GM04503 (cell line): ENCODE measurements at places on chromosomes 4 and X.

GRCh38 chrX:37455381-37455780 is 106.2 kb downstream of the PRRG1 start:
- DNase-seq, result no peak

DNA sequence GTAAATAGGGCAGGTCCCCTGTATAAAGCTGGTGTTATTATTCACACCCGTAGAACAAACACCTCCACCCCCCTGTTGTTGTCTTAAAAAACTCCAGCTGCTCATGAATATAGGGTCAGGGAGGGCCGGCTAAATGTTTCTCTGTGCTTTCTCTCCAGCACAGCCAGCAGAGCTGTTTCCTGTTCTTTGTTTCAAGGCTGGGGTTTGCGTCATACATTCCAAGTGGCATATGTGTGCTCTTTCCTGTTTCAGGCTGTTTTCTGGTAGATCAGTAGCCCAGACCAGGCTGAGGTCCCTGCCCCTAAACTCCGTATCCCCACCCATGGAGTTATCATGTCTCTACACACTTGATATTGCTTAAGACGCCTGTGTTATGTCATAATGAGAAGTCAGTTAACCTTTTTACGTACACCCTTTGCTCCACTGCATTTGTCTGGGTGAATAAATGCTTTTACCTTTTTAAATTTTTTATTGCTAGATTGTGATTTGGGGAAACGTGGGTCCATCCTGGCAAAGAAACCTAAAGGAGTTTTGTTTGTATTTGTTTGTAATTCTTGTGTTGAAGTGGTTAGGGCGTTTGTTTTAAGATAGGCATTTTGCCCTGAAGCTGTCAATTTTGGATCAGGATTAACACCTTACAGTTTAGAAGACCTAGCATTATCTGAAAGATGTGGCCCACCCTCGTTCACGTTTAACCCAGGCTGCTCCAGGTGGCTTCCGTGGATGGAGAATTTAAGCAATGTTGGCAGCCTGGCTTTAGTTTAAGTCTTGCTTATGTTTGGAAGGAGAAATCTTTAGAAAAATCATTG is 3.3 kb downstream of the KLF3 start:
- peak; percentile 93 for DNase-seq

DNA sequence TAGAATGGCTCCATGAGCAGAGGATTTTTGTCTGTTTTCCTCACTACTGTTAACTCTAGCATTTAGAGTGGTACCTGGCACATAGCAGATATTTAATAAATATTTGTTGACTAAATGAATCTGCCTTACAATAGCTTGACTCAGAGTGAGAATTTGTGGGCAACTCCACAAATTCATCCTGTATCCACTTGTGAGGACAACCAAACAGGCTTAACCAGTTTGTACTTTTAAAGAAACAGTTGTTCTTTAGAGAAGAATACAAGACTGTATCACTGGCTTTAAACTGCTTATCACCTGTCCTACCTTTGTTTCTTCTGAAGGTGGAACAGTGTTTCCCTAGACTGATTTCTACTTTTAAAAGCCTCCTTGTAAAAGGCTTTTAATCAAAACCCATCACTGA is 141.3 kb upstream of the SH3RF1 start:
- no peak for DNase-seq

DNA sequence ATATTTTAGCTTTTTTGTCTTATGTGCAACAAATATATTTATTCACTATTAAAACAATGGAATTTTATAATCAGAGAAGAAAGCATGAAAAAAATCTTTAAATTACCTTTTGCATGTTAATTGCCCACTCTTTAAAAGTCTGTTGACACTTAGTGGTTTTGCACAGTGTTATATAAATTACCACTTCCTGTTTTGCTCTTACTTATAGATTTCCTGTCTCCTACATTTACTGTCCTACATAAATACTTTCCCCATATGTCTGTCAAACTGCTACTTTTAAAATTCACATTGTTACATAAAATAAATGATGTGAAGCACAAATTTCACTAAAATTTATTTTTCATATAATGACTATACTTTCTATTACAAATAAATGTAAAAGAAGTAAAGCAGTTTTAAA is 161.1 kb upstream of the NDST4 start:
- no peak for DNase-seq

DNA sequence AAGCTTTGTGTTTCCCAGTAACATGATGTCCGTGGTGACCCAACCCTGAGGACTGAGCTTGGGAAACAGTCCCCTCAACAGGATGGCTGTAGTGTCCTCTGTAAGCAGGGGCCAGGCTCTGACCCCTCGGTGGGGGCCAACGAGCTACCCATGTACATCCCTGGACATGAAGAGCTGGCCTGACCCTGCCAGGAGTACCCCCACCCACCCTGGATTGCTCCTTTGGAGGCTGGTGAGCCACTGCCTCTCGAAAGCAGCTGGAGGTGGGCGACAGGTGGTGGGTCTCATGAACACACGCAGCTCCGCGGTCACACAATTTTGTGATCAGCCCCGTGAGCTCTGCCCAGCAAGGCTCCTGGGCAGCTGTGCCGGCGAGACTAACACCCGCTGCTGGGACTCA is 33.5 kb downstream of the NSG1 start:
- no peak for DNase-seq

GRCh38 chr4:97720869-97721432 is 422.3 kb downstream of the STPG2 start:
- DNase-seq, result no peak

DNA sequence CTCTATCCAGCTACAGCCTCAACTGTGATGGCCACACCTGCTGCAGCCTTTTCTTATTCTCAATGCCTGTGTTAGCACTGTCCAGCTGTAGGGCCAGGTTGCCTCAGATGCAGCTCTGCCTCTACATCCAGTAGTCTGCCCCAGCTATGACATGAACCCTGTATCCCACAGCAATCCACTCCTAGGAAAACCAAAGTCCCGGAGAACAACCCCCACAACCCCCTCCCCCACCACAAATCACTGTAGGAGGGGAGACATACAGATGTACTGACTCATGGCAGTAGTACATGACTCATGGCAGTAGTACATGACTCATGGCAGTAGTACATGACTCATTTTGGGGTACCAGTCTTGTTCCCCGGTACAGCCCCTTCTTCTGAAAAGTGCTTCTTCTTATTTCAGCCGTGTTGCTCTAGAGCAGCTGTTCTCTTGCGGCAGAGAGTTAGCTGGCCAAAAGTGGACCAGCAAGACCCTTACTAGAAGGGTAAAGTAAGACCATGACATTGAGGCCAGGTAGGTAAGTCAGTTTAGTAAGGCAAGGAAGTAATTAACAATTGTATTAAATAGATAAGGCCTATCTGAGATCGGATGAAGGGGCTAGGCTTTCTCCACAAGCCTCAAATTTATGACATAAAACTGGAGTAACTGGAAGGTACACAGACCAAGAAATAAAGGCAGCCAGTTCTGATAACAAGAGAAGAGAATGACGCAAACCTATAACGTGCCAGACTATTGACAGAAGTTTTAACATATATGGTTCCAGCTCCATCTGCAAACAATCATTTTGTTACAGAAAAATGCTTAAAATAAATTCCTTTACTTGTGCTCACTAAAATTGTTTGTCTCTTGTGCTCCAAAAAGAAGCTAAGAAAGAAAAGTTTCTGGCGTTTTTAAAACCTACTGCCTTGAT is 221.4 kb downstream of the TACR3 start:
- DNase-seq, result no peak

DNA sequence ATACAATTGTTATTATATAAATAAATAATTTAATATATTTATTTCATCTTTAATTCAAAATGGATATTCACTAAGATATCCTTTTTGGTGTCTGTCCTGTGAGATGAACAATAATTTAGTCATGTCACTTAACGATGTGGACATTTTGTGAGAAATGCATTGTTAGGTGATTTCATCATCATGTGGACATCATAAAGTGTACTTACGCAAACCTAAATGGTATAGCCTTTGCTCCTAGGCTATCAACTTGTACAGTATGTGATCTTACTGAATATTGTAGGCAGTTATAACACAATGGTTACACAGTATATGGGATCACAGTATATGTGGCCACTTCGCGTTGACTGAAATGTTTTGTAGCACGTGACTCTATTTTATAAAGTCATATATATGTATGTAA is 20.2 kb upstream of the CHRNA9 start:
- DNase-seq, result no peak

GRCh38 chr4:136742333-136742732 is 790.0 kb downstream of the PCDH18 start:
- DNase-seq, result no peak

- peak; percentile 98 for DNase-seq
Observed at GRCh38 chr4:23022032-23022431, 329.3 kb downstream of the GBA3 start.

DNA sequence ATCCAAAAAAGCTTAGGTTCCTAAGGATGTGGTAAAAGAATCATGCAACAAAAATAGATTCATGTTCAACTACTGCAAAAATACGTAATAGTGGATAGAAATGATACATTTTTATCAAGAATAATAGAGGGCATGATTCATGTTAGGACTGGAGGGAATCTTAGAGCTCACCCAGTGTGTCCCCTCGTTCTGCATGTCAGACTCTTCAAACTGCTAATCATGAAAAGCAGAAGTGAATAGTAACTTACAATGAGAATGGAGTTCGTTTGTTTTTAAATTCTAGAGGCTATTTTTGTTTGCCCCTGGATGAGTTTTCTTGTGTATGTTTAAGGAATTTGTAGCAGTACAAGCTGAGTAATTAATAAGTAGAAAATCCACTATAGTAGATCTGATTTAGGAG is 79.4 kb downstream of the MSL3 start:
- no peak for DNase-seq

GRCh38 chr4:67714248-67714583 is 13.3 kb upstream of the UBA6 start:
- no peak for DNase-seq

DNA sequence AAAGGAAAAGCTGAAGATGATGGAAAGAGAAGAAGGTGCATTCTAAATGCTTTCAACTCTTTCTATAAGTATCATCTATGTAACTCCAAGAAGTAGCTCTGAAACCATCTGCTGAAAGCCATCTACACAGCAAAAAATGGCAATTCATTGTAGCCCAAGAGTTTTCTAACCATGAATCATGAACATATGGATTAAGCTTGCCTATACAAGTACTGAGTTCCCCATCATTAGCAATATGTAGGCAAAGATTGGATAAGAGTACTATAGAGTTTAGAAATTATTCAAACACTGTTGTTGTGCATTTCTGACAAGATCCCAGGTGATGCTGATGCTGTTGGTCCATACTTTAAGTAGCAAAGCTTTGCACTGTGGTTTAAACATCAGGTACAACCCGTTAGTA is 11.2 kb downstream of the DAPP1 start:
- DNase-seq, result no peak

DNA sequence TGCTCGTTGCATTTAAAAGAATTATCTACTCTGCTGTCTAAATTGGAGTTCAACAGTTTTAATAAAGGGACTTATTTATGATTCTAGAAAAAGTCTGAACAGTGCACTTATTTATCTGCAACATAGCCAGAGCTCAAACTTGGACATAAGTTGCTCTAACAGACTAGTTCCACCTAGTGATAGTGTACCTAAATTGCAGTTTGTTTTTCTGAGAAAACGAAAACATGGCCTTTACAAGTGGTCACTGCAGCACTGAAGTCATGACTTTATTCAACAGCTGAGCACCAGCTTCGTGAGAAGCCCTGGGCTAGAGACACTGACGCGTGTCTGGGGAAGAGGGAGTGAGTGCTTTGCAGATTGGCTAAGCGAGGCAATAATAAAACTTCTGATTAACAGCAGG is 77.3 kb upstream of the IGSF1 start:
- no peak for DNase-seq

DNA sequence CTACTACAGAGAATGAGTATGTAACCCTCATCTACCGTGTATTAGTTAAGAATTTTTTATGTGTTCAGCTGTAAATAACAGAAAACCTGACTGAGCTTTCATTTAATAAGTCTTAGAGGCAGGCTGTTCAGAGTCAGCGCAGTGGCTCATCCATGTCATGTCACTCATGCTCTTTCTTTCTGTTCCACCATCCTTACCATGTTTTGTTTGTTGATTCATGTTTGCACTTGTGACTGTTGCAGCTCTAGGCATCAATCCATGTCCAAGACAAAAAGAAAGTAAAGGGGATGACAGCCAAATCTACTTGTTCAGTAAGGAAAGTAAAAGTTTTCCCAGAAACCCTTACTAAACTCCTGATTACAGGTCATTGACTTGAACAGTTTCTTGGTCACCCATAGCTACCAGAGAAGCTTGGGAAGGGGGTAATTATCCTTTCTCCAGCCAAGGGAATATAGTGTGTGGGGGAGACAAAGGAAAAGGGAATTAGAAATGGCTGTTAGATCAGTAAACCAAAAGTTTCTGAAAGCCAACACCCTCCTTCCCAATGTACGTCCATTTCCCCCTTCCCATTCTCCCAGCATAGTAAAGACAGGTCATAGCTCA is 9.0 kb downstream of the ART3 start:
- DNase-seq, result no peak

GRCh38 chrX:71556036-71556435 is 22.2 kb upstream of the GCNA start:
- no peak for DNase-seq

DNA sequence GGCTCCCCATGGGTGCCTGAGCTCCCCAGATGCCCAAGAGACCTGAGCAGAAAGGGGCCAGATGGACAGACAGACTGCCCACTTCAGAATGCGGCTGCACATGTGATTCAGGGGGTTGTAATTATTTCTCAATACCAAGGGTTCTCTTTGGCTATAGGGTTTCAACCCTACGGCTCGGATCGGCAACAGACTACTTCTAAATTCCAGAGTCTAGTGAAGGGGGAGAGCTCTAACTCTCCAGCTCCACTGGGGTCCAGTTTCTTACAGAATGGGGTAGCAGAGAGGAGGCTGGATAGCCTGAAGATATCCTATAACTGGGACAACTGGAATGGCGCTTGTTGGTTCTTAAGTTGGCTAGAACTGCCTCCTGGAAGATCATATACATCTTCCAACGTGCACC is 136.3 kb downstream of the MGST2 start:
- DNase-seq, result no peak

DNA sequence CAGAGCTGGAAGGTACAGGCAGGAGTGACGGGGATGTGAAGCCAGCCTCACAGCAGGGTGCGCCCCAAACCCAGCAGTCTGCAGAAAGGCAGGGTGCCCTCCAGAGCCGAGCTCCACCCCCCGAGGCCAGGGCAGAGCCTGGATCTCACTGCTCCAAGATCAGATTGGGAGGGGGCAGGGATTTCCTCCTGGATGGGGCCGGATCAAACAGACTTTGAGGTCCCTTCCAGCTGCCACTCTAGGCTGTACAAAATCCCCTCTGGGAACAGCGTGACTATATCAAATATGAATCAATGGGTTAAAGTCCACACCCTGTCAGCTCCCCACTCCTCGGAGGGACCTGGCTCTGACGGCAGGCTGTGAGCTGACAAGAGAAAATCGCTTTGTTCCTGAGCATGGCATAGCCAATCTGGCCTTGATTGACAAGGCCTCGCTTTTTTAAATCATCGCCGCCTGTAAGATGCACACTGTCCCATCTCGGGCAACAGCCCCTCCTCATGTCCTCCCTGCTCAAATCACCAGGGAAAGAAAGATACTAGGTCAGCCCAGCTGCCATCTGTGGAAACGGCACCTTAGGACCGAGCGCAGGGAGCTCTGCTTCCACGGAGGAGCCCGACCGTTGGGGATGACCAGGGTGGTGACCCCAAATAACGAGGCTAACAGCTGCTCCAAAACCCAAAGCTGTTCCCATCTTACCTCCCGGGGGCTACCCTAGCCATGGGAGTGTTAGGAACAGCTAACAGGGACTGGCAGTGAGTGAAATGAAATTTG is 39.9 kb downstream of the PSAPL1 start:
- no peak for DNase-seq

GRCh38 chrX:18017411-18017810 is 156.3 kb upstream of the RAI2 start:
- DNase-seq, result no peak
